MV-4-11 (cell line): ENCODE measurements at places on chromosomes 1 and 21.
A peak's percentile ranks its signal among the peaks of the same experiment; 100 is the strongest.

GRCh38 chr1:165284454-165284853 lies 72.1 kb downstream of the LMX1A start:
- no peak for DNase-seq

GRCh38 chr1:243508303-243508713 lies 252.5 kb downstream of the SDCCAG8 start:
- no peak for DNase-seq

- no peak for DNase-seq
Observed at GRCh38 chr1:11156441-11156840, 32.7 kb upstream of the ANGPTL7 start.

DNA sequence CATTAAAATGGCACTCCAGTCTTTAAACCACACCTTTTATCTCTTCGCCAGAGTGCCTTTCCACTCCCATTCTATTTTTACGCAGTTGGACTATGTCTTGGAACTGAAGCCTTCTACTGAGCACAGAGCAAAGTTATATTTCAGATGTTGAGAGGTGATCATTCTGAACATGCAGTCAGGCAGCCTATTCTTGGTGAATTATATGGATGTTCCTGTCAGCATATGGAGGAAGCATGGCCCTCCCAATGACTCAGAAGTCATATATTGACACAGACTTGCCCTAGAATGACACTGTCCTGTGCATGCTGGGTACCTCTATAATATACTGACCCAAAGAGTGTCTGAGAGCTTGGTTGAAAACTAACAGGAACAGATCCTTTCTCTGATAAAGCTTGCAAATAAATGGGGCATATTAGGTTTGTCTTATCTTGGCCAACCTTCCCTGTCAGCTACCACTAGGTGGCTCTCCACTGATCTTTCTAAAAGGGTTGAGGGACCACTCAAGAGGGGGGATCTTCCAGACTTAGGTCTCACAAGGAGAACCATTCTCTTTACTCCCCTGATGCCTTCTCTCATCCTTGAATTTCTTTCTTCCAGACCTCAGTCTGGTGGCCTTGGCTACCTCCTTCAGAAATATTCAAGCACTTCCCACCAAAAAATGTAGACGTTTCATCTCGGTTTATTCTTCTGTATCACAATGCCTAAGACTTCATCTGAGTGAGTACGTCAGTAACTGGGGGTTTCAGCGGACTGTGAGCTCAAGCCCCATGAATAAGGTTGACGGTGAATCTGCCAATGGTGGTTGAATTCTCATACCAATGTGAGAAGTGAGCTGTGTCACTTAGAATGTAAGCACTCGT lies 11.8 kb upstream of the ALG14 start:
- DNase-seq = peak; percentile 20

DNA sequence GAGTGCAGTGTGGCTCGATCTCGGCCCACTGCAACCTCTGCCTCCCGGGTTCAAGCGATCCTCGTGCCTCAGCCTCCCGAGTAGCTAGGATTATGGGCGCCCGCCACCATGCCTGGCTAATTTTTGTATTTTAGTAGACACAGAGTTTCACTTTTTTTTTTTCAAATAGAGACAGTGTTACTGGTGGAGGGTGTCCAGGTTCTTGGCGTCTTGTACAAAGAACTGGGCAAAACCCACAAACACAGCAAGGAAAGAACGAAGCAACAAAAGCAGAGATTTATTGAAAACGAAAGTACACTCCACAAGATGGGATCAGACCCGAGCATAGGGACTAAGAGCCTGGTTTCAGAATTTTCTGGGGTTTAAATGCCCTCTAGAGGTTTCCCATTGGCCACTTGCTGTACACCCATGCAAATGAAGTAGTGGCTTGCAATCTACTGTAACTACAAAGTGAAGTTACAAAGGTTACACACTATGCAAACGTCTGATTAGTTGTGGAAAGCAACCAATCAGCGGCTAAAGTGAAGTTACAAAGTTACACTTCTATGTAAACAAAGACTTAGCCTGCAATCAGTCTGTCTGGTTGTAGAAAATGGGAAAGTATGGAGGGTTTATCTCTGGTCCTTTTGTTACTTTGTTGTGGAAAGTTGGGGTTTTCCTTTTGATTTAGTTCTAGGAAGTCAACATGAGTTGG lies 199.1 kb downstream of the DYRK1A start:
- DNase-seq = peak; percentile 11

DNA sequence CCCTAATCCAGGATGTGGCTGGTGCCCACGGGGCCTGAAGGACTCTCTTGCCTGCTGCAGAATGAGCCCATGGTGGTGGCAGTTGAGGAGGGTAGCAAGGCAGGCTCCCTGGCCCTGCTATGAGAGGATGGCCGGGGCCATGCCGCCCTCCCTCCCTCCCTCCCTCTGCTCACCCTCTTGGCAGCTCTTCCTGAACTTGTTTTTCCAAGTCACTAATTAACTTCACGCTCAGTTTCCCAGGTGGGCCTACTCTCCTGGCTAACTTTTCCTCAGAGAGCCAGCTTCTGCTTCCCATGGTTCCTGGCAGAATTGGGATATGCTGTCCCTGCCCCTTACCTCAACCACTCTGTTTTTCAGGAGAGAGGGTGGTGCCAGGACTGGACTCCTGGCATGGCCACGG lies 10.2 kb downstream of the KCNC4 start:
- DNase-seq = no peak

DNA sequence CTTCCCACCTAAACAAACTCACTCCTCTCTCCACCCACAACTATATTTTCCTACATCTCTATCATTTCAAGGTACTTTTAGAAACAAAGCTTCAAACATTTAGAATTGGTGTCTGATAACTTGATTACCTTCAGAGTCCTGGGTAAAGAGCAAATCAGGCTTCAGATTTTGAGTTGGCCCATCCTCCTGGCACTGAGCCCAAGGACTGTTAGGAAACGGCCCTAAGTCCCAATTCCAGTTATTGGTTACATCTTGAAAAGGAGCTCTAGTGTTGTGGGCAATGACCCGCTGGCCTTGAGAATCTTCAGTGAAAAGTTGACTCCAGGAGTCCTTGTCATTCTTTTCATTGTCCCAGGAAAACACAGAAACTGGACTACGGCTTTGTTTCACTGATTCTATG lies 15.1 kb downstream of the MTFR1L start:
- DNase-seq = no peak

DNA sequence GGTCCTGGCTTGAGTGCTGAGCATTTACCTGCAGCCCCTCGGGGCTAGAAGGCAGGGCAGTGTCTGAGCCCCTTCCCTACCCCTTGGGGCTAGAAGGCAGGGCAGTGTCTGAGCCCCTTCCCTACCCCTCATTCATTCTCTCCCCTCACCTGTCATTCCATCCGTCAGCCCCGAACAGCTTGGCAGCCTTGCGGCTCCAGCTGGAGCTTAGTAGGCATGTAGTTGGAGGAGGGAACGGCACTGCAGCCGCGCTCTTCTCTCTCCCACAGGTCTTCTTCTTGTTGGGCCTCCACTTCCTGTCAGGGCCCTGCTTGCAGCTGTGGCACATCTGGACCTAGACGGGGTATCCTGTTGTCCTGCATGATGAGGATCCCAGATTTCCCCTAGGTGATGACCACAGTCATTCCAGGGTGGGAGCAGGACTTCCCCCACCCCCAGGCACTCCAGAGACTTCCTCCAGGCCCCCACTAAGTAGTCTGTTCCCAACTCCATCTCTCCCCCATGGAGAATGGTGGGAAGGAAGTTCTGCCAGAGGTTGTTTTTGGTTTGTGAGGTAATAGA lies 22.2 kb downstream of the MAPKAPK2 start:
- DNase-seq = no peak

GRCh38 chr1:85240174-85240601 lies 19.3 kb downstream of the C1orf52 start:
- DNase-seq = no peak

- DNase-seq = peak; percentile 42
Observed at GRCh38 chr1:54137534-54138061, 15.2 kb downstream of the CDCP2 start.

DNA sequence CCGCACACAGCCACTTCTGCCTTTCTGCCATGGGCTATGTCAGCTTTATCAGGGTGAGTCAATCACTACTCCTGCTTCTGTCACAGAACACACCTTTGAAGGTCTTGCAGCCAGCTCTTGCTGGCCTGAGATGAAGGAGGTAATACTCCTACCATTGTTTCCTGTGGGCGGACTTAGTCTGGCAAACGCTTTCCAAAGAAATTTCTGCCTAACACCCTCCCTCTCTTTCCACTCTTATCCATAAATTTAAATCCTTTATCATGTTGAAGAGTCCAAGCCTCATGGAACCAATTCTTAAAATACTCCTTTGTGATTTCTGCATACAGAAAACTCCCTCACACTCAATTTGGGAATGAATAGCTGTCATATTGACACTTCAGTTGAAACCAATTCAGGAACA lies 633.1 kb upstream of the CHRM3 start:
- no peak for DNase-seq

GRCh38 chr1:20719261-20719660 lies 1.5 kb upstream of the KIF17 start:
- DNase-seq = no peak
